ENCODE measurements at places on chromosomes 11 and 22.

- no peak for DNase-seq
Measured at GRCh38 chr22:24465566-24465965, 29.6 kb upstream of the UPB1 start.

GRCh38 chr11:60264644-60265043 lies 15.8 kb upstream of the MS4A4A start:
- no peak for DNase-seq

DNA sequence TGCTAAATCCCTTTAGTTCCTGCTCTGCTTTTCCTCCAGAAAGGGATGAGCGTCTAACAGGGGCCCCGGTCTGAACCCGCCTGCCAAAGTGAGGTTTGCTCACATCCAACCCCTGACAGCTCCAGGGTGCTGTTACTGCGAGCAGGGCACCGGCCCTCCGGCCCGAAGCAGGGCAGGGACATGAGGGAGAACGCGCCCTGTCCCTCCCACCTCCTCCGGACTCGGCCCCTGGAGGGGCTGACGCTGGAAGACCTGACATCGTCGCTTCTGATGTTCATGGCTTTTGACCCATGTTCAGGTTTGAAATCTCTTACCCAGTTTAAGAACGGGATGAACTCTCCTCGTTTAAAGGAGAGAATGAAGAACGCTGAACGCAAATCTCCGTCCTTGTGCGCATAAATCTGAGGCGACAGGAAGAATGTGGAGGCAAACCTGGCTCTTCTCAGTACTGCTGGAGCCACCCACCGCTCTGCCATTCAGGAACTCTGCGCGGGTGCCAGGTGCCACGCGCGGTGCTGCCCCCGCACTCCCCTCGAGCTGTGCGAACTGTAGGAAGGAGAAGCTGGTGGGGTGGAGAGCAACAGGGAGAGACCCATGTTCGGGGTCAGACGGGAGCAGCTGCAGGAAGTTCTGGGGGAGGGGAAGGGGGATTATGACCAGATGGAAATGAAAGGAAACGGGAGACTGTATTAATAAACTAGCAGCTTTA lies 826 bp upstream of the EEF1G start:
- peak; percentile 50 for DNase-seq

DNA sequence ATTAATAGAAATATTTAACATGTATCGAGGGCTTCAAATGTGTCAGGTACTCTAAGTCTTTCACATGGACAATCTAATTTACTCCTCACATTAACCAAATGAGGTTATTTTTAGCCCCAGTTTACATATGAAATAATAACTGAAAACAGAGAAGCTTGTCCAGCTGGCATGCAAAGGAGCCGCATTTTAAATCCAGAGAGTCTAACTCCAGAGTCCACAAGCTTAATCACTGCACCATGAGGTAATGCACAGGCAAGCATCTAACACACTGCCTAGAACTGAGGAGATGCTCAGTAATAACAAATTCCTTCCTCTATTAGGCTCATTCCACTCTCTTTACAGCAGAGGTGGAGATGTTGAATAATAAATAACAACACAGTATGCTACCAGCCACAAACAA lies 165.7 kb upstream of the GUCY1A2 start:
- no peak for DNase-seq

- DNase-seq = no peak
Measured at GRCh38 chr11:71212871-71213559, 39.4 kb downstream of the SHANK2 start.

DNA sequence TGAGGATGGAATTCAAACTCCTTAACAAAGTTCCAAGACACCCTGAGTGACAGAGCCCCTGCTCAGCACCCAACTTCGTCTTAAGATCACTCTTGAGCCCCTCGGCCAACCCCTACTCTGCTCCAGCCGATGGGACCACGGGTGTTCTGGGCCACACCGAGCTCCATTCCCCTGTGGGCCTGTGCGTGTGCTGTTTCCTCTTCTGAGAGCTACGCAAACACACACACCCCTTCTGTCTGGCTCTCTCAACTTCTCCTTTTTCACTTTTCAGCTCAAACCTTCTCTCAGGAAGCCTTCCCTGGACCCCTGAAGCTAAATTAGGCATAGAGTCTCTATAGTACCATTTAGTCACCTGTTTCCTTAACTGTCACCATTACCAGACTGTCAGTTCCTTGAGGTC lies 37.5 kb upstream of the NNMT start:
- DNase-seq = no peak

DNA sequence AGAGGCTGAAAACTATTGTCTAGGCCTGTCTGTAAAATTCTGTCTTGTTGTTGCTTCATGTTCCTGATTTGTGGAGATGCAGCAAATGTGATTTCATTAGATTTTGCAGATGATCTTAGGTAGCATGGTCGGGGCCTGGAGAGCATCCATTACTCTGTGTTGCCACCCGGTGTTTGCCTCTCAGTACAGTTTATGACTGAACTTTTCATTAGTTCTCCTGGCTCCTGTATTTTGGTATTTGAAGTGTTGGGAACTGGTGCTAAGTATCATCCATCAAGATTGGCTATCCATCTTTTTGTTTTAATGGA lies 7.7 kb downstream of the YWHAH start:
- DNase-seq = no peak

DNA sequence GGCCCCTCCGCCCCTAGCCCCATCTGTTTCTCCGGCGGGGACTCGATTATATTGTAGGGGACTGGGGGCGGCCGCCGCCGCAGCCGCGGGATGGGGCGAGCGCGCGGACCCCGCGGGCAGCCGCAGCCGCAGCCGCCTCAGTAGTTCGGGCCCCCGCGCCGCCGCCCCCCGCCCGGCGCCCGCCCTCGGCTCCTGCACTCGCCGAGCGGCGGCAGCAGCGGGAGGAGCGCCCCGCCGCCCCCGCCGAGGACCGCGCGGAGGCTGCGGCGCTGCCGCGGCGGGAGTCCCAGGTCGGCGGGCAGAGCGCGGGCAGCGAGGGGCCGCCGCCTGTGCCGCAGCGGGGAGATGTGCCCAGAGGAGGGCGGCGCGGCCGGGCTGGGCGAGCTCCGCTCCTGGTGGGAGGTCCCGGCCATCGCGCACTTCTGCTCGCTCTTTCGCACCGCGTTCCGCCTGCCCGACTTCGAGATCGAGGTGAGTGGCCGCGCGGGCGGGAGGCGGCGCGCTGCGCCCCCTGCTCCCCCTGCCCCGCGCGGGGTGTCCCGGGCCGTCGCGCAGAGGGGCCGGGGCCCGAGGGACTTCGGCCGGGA lies at the start of gene CECR2:
Gene CECR2, plus strand, starts transcription at position 22 of the 587 bp plus-strand sequence. Its CDS starts 324 bp downstream, at position 346.
- DNase-seq = peak; percentile 71

DNA sequence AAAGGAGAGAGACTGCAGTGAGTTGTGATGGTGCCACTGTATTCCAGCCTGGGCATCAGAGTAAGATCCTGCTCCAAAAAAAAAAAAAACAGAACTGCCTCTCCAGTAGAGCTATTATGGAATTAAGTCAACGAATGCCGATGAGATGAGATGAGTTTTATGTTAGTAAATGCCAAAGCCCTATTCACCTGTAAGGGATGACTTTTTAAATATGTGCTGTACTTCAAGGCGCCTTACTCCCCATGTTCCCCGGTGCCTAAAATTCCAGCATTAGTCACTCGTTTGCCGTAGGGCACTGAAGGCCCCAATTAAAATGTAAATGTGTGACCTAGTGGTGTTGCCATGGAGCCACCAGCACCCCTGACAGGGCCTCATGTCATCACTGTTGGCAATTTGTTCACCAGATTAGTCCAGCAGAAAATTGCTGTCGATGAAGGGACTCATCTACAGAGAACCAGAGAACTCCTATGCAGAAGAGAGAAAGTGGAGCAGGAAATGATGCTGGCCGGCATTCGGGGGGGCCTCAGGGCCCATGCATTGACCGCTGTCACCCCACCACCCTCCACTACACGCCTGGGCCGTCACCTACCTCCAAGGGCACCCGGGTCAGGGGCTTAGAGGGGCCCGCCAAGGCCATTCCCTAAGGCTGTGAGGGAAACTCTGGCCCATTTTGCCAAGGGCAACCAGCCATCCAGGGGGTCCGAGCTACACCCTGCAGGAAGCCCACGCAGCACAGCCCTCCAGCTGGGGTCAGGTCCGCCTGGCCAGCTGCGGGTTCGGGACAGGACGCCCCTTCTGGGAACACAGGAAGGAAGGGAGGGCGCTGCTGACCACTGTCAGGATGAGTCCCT lies 17.8 kb downstream of the LIF start:
- no peak for DNase-seq

DNA sequence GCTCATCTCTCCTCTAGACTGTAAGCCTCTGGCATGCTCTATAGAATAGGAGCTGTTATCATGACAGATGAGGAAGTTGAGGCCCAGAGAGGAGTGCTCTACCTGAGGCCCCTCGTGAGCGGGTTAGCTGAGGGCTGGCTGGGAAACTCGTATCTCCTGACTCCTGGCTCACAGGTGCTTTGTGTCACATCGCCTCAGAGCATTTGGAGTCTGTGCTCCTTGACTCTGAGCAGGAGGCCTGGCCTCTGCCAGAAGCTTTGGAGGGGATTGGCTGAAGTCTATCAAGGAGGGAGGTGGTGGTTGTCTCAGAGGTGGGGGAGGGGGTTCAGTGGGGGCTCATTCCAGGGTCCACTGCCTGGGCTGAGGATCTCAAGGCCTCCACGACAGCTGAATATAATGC lies 7.4 kb downstream of the KCNC1 start:
- DNase-seq = no peak

- DNase-seq = no peak
Measured at GRCh38 chr11:58769308-58769707, 37.6 kb upstream of the GLYAT start.

DNA sequence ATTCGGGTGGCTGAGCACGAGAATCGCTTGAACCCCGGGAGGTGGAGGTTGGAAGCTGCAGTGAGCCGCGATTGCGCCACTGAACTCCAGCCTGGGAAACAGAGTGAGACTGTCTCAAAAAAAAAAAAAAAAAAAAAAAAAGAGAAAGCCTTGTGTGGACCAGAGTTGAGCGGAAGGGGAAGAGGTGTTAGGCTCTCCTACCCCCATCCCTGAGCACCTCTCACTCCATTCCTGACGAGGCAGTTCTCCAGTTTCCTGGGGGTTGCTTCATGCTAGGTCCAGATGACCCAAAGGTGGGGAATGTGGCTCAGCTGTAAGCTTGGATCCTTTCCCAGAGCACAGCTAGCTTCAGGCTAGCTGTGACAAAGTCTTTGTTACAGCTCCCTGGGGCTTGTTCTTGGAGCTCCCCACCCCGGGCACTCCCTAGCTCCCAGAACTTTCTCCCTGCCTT lies 8.8 kb upstream of the DNAL4 start:
- peak; percentile 70 for DNase-seq

DNA sequence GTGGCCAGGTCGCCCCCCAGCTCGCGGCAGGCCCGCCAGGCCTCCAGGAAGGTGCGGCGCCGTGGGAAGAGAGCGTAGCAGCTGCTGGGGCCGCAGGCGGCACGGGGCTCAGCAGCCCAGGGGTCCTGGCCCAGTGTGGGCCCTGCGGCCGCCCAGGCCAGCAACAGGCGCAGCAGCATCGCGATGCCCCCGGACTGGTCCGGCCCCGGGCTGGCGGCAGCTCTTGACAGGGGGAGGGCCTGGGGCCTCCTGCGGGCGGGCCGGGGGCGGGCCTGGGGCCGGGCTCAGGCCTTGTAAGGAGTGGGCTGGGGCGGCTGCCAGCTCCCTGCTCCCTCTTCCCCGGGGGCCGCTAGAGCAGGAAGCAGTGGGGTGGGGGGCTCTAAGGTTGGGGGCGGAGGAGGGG lies at the start of gene CD248:
Gene CD248, minus strand, starts transcription at position 196 of the 403 bp plus-strand sequence. Its CDS starts 17 bp downstream, at position 179.
- DNase-seq = peak; percentile 75

DNA sequence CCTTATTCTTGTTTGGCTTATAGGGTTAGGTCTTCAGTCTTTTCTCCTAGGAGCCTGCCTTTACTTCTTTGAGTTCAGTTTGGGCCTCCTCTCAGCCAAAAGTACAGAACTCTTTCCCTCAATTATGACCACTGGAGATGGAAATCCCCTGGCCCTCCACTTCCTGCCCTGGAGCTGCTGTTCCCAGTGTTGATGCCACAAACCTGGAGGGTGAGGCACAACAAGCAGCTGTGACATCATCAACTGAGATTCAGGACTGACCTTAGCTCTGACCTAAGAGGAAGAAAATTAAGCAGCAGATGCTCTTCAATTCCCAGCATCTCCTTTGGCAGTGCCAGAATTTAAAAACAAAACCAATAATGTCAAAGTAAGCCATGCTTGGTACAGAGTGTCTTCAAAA lies 3.0 kb downstream of the ABTB2 start:
- DNase-seq = no peak

GRCh38 chr11:5310423-5310822 lies 8.7 kb upstream of the OR51B4 start:
- no peak for DNase-seq

GRCh38 chr11:20762116-20762844 lies 92.9 kb downstream of the NELL1 start:
- no peak for DNase-seq

DNA sequence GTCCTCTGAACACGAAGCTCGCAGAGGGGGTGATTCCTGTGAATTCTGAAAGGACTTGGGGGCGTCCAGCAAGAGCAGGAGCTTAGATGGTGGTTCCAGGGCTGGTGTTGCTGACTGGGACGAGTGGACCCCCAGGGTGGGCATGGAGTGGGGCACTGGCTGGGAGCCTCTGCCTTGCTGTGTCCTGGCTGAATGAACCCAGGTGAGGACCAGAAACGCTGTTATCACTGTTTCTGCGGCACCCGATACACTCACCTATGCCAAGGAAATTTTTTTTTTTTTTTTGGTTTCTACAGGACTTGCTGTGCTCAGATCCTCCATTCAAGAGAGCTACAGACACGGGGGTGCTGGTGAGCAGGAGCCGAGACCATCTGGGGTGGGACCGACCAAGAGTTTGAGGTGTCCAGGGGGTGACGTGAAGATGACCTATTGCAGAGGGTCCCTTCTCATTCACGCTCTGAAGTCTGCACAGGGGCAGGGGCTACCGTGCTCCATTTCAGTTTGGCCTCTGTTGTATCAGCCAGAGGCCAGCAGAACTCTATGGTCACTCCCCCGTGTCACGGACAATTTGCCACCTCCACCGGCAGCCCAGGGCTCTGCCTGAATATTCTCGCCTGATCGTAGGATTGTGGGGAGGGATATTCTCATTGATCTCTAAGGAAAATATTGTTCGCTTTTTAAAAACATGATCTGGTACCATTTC lies 3.6 kb downstream of the SMIM38 start:
- DNase-seq = no peak

GRCh38 chr11:61139387-61139786 lies 21.8 kb downstream of the VPS37C start:
- DNase-seq = no peak

- DNase-seq = no peak
Measured at GRCh38 chr22:40289991-40290459, 56.3 kb upstream of the ADSL start.

Data from GM23338 (cell line).